Kidney (tissue), 22 donors: ENCODE measurements at places on chromosomes 12 and 14.

- DNase-seq, result no peak
Observed at GRCh38 chr12:30829876-30830275, 75.1 kb upstream of the CAPRIN2 start.

GRCh38 chr12:40584763-40585162 lies 107.5 kb upstream of the CNTN1 start:
- no peak for DNase-seq

DNA sequence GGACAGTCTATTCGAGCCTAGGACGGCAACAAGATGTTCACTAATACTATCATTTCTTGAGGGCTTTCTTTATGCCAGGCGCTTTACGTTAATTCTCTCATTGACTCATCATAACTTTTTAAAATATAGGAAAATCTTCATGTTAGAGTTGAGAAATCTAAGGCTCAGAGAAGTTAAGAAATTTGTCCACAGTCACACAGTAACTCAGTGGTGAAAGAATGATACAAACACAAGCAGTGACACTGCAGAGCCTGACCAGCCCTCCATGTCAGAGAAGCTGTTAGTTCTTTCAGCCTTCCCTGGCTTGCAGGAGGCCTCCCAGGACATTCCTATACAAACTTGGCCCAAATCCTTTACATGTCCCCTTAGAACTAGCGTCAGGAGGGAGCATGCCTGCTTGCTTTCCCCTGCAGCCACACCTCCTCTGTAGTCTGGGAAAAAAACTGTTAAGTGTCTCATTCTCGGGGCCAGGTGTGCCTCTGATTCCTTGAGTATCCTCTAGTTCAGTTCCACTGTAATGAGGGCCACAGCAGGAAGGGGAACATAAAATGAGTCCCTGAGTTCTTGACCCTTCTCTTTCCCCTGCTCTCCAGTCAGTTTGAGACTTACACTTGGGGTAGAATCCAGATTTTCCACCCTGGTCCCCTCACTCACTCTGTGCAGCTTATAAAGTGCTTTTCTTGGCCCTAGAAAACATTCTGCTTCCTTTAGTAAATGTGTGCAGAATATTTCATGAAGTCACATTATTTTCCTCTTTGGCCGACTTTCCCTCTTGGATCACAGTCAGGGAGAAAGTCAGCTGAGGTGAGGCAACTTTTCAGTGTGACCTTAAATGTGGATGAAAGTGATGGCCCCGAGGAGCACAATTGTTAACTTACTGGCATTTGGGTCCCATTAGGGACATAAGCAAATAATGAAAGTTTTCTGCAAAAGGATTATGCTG lies 152.2 kb upstream of the HIF1A start:
- no peak for DNase-seq

GRCh38 chr14:82385048-82385447 lies 851.4 kb upstream of the SEL1L start:
- no peak for DNase-seq

DNA sequence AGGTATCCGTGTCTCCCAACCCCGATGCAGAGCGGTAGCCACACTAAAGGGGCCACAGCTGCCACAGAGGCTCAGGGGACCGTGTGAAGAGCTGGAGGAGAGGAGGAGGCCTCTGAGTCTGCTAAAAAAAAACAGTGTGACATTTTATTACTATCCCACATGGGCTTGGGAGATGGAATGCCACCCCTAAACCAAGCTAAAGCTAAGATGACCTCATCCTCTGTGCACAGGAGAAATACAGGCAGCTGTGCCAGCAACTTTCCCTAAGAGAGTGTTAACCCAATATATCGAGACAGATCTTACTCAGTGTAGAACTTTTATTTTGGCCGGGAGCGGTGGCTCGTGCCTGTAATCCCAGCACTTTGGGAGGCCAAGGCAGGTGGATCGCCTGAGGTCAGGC lies 18.0 kb downstream of the BCL2L14 start:
- no peak for DNase-seq

GRCh38 chr12:113475451-113476175 lies 3.9 kb upstream of the LHX5 start:
- DNase-seq, result no peak

DNA sequence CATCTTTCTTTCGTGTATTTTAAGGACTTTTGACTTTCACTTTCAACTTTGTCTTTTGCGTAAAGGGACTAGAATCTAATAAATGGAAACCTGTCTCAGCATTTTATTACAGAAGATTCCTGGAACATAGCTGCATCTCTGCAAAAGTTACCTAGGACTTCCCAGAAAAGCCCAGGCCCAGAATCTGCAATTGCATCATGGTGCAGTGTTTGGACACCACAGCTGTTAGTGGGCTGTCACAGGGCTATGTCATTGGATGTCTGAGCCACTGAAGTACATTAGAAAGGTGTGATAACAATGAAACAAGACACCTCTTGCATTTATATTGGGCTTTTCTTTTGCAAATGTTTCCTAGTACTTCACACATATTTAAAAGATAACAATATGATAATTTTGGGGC lies 199.9 kb upstream of the IGF1 start:
- DNase-seq, result no peak
